ENCODE measurements at places on chromosomes 3 and 15. TPM values are rescaled to one million over a fixed set of nuclear protein-coding genes. Genes with fewer than 3 reads are reported as not detected.

DNA sequence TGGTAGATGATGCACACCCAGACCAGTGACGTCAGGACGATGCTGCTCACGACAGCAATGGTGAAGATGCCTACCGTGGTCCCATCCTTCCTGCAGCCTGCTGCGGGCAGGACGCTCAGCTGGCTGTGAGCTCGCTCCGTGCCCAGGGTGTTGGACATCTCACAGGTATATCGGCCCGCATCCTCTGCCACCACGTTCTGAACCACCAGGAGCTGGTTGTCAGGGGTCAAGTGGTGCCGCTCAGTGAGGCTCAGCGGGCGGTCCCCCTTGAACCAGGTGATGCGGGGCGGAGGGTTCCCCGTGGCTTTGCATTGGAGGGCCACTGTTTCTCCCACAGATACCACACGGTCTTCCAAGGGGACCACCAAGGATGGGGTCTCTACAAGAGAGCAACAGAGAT, 117.8 kb downstream of the LRIG1 start:
- H3K4me1 ChIP-seq: no peaks in the 10 kb centered on the region
- no peak overlapping the region for H3K27ac ChIP-seq
- H3K27me3 ChIP-seq: no peaks in the 10 kb centered on the region
- H3K36me3 ChIP-seq: peaks cover 88% of the 10 kb centered on the region

DNA sequence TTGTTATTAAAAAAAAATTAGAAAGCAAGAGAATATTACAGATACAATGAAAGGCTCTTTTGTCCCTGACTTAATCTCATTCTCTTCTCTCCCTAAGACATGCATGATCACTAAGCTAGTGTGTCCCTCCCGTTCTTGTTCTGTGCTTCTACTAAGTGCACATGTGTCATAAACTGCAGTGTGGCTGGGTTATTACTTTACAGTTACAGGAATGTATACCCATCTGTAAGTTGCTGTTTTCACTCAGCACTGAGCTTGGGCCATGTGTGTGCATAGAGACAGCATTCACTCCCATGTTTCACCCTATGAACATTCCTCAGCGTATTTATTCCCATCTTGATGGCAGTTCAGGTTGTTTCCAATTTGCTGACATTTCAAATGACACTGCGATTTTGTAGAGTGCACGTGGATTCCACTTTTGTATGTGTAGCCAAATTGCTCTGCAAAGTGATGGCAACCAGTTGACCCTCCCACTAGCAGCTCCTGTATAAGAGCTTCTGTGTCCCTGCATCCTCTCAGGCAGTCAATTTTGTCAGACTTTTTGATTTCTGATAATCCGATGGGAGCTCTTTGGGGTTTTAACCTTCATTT, 145.8 kb upstream of the UBE2E1 start:
- no peaks in the 10 kb centered on the region for H3K36me3 ChIP-seq
- DNase-seq: no peak
- no peak overlapping the region for H3K27ac ChIP-seq
- H3K27me3 ChIP-seq: no peaks in the 10 kb centered on the region
- H3K4me3 ChIP-seq: no peak overlapping the region

DNA sequence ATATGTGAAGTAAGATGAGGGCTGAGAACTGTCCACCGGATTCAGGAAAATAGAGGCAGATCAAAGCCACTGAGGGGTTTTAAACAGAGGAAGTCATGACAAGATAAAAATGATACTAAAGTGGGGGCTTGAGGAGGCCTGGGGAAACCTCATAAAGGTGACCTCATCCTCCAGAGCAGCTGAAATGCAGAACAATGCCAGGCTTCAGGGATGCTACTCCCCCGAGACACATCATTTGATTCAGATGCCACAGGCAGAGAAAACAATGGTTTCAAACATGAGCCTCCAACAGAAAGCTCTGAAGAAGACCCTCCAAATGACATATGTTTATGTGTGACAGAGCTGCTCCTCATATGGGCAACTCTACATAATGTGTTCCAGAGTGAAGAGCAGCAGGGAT, 6.4 kb downstream of the CFAP20DC start:
- DNase-seq: no peak
- no peaks in the 10 kb centered on the region for H3K4me1 ChIP-seq
- H3K4me3 ChIP-seq: no peak overlapping the region
- H3K36me3 ChIP-seq: no peaks in the 10 kb centered on the region
- H3K27ac ChIP-seq: no peak overlapping the region

GRCh38 chr3:127800508-127800907, 21.8 kb downstream of the MGLL start:
- H3K4me3 ChIP-seq: no peak overlapping the region
- H3K27me3 ChIP-seq: no peaks in the 10 kb centered on the region
- peaks cover 75% of the 10 kb centered on the region for H3K4me1 ChIP-seq
- H3K27ac ChIP-seq: peak overlapping the region; percentile 52

- no peak overlapping the region for H3K4me3 ChIP-seq
- H3K4me1 ChIP-seq: no peaks in the 10 kb centered on the region
- H3K27ac ChIP-seq: no peak overlapping the region
- H3K27me3 ChIP-seq: no peaks in the 10 kb centered on the region
- H3K36me3 ChIP-seq: no peaks in the 10 kb centered on the region
- no peak for DNase-seq
Measured at GRCh38 chr3:151709847-151710246, 23.9 kb upstream of the AADACL2 start.

- no peak overlapping the region for H3K27ac ChIP-seq
- no peak overlapping the region for H3K4me3 ChIP-seq
- no peaks in the 10 kb centered on the region for H3K27me3 ChIP-seq
- H3K36me3 ChIP-seq: no peaks in the 10 kb centered on the region
- DNase-seq: no peak
- no peaks in the 10 kb centered on the region for H3K4me1 ChIP-seq
Measured at GRCh38 chr3:117553461-117553860, 843.9 kb downstream of the TUSC7 start.

DNA sequence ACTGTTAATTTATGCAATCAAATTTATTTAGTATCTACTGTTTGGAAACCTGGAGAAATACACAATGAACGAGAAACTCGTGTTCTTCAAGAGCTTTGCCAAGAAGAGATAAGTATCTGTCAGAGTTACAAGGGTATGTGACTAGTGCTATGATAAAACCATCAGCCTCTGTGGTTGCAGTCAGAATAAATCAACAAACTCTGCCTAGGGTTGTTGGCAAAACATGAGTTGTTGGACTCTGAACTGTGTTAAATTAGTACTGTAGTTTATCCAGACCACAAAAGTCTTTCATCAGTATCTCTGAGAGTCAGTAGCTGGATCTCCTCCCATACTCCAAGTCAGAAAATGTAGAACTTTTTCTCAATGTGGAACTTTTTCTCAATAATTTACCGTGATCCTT, 918.4 kb downstream of the NAALADL2 start:
- no peak overlapping the region for H3K4me3 ChIP-seq
- no peak for DNase-seq
- H3K27me3 ChIP-seq: no peaks in the 10 kb centered on the region
- H3K36me3 ChIP-seq: no peaks in the 10 kb centered on the region
- no peaks in the 10 kb centered on the region for H3K4me1 ChIP-seq

- H3K4me1 ChIP-seq: no peaks in the 10 kb centered on the region
- H3K27ac ChIP-seq: no peak overlapping the region
- DNase-seq: no peak
- no peaks in the 10 kb centered on the region for H3K27me3 ChIP-seq
Measured at GRCh38 chr3:177211503-177212277, 14.4 kb upstream of the TBL1XR1 start.

DNA sequence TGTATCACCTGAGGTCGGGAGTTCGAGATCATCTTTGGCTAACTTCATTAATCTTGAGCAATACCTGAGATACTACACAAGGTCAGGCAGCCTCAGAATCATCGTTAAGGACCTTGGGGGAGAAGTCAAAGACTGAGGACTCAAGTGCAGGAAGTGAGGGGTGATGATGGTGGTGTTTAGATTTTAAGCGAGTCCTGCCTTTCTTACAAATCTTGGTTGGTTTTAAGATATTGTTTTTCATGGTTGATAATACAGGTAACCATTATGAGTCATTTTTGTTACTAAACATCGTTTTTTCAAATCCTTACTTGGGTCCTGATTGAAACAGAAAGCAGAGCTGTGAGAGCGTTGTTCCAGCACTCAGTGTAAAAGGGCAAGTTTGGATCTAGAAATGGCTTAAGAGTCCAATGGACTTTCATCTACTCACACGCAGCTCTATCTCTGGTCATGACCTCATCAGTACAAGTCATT, 4.1 kb downstream of the RASGRP1 start:
- H3K36me3 ChIP-seq: no peaks in the 10 kb centered on the region
- H3K27me3 ChIP-seq: peaks cover 83% of the 10 kb centered on the region
- H3K4me1 ChIP-seq: peaks cover 14% of the 10 kb centered on the region
- H3K27ac ChIP-seq: no peak overlapping the region
- no peak overlapping the region for H3K4me3 ChIP-seq
- no peak for DNase-seq

DNA sequence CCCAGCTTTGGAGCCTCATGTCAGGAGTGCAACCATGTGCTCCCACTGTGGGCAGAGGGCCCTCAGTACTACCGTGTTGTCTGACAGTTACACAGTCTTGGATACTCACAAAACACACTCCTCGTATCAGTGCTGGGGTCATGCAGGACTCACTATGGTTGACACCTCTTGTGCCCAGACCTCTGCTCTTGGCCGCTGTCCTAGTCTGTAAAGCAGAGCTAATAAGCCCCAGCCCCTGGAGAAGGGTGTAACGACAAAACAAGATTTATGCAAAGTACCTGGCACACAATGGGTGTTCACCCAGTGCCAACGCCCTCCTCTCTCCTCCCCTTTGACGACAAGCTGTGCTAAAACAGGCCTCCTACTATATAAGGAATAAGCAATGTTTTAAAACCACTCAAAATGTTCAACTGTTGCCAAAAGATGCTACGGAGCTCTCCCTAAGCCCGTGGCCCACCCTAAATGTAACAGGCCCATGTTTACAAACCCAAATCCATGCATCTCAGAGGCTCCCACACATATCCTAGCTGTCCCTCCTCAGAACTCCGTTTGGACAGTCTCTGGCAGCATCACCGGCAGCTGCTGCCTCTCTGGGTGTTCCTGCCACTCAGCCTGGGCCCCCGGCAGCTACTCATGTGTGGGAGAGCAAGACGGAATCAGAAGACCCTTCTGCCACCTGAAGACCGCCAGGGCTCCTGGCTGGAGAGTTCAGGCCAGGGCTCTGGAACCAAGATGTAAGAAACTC, 65.8 kb downstream of the MRPL46 start:
- peak overlapping the region; percentile 36 for H3K4me3 ChIP-seq
- H3K27ac ChIP-seq: peak overlapping the region; percentile 90
- H3K27me3 ChIP-seq: no peaks in the 10 kb centered on the region

- no peak overlapping the region for H3K4me3 ChIP-seq
- H3K36me3 ChIP-seq: no peaks in the 10 kb centered on the region
- no peak for DNase-seq
- H3K27me3 ChIP-seq: no peaks in the 10 kb centered on the region
- H3K4me1 ChIP-seq: no peaks in the 10 kb centered on the region
Measured at GRCh38 chr3:116148881-116149851, 296.1 kb downstream of the LSAMP start.

DNA sequence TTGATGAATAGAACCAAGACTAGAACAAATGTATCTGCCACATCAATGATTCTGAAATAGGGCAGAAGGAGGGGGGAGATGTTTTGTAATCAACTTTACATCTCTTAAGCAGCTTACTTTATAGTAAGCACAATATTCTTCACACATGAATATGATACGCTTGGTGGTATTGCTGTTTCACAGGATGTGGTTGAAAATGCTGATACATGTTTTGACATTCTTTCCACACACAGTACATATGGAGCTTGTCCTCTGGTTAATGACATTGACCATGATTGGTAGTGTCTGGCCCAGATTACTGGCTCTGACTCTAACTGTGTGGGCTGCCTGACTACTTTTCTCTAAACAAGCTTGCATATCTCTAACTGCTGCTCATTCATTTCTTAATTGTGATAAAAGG, 168.9 kb downstream of the KLHL25 start:
- H3K27ac ChIP-seq: peak overlapping the region; percentile 83
- H3K4me3 ChIP-seq: peak overlapping the region; percentile 1
- DNase-seq: no peak
- no peaks in the 10 kb centered on the region for H3K27me3 ChIP-seq
- H3K36me3 ChIP-seq: no peaks in the 10 kb centered on the region
- peaks cover 97% of the 10 kb centered on the region for H3K4me1 ChIP-seq

- H3K27me3 ChIP-seq: no peaks in the 10 kb centered on the region
- peaks cover 68% of the 10 kb centered on the region for H3K4me1 ChIP-seq
- H3K36me3 ChIP-seq: peaks cover 28% of the 10 kb centered on the region
- H3K27ac ChIP-seq: peak overlapping the region; percentile 94
- DNase-seq: no peak
Measured at GRCh38 chr3:51385621-51386091, 565 bp downstream of the MANF start.

DNA sequence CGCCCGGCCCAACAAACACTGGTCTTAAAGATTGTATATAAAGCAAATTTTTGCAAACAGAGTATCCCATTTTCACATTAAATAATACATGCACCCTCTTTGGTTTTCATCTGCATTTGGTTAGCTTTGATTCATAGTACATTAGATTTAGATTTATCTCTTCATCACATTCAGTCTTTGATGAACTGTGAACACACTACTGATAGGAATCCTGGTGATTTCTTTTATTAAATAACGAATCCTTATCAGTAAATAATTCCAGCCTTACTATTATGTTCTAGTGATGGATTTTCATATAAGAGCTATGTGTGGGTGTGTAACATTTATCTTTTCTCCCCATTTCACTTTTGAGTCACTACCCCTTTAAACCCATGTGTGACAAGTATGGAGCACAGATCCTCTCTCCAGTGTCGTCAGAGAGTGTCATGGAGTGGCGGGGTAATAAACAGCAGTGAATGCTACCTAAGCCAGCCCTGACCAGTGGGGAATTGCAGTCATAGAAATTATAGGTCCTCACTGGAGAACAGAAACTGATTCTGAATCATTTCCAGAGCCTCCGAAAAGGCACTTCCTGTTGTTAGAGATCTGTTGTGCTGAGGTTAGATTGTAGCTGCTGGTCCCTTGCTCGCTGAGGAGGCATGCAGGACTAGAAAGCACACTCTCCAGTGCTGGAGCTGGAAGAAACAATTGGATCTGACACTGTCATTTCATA, 22.0 kb downstream of the SLC7A14 start:
- peak overlapping the region; percentile 29 for H3K4me3 ChIP-seq
- no peak for DNase-seq
- H3K27ac ChIP-seq: no peak overlapping the region
- no peaks in the 10 kb centered on the region for H3K36me3 ChIP-seq
- H3K4me1 ChIP-seq: peaks cover 6% of the 10 kb centered on the region
- H3K27me3 ChIP-seq: no peaks in the 10 kb centered on the region

SAMD7 gene
- total RNA-seq: not detected

B2M gene
- 1,128 TPM for total RNA-seq

STRC gene
- not detected for total RNA-seq

HRG gene
- total RNA-seq: not detected

LEO1 gene
- 9.7 TPM for total RNA-seq

EPHB1 gene
- 1.3 TPM for total RNA-seq

GP9 gene
- not detected for total RNA-seq

TLR9 gene
- total RNA-seq: 0.66 TPM

A4GNT gene
- not detected for total RNA-seq
